Hematopoietic multipotent progenitor cell treated with erythropoietin and hydrocortisone succinate and interleukin-3 and kit ligand, for 17 days (in vitro differentiated cells): ENCODE measurements at places on chromosomes 7 and 10.

DNA sequence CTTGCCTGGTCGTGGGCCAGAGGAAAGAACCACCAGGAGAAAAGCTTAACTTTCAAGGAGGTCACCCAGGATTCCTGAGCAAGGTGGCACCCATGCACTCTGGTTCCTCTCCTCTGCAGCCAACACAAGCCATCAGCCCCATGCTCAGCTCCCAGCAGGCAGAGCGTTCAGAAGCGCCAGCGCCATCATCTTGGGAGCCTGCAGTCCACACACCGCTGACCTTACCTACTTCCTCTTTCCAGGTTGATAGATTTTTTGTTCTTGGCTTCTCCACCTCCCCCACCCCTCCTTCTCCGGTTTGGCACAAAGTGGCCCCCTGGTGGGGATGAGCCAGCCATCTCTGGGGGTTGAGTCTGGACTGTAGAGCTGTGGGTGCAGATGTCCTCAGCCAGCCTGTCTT, 1.7 kb upstream of the WDR86 start:
- DNase-seq: no peak

DNA sequence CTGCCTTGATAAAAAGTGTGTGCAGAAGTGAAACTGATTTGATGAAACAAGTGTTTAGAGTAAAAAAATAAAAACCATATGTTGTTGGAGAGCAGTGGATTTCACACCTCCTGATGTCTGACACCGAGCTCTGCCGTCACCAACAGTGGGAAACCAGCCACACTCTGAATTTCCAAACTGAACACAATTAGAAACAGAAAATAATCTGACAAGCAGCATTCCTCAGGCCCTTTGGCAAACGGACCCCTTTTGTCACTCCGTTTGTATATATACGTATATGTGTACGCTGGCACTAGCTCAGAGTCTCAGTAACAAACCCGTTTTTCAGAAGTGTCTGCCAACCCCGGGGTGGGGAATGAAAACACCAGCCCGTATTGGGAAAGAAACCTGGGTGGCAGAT, 32.4 kb downstream of the TACC2 start:
- DNase-seq: no peak

DNA sequence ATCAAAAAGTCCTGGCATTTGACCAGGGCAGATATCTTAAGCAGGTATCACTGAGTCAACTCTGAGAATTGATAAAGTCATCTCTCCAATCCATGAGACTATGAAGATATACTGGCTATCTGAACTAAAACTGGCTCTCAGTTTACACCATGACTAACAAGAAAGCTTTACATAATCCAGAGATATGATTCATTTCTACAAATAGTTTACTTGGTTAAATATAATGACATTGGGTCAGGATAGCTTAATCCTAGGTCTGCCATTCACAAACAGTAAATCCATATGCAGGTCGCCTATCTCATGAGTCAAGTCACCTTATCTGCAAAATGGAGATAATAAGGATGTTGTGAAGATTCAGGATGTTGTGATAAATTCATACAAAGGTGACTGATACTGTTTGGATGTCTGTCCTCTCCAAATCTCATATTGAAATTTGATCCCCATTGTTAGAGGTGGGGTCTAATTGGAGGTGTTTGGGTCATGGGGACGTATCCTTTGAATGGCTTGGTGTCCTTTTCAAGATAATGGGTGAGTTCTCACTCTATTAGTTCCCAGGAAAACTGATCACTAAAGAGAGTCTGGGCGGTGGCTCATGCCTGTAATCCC, 117.4 kb downstream of the JMJD1C start:
- no peak for DNase-seq

- DNase-seq: no peak
These were observed 12.3 kb upstream of the CCDC172 start for GRCh38 chr10:116311706-116312490.
